ENCODE measurements at places on chromosomes 12 and 14.

DNA sequence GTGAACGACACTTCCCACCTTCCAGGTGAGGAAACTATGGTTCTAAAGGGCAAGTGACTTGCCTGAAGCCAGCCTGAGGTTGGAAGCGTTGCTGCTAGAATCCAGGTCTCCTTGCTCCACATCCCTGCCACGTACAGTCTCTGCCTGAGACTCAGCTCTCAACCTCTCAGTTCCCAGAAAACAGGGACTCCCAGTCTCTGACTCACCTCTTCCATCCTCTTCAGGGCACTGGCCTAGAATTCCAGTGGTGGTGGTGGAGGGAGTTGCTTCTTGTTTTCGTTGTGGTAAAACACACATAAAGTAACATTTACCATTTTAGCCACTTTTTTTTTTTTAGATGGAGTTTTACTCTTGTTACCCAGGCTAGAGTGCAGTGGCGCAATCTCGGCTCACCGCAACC is 7.3 kb downstream of the GPR68 start:
- DNase-seq, result no peak

DNA sequence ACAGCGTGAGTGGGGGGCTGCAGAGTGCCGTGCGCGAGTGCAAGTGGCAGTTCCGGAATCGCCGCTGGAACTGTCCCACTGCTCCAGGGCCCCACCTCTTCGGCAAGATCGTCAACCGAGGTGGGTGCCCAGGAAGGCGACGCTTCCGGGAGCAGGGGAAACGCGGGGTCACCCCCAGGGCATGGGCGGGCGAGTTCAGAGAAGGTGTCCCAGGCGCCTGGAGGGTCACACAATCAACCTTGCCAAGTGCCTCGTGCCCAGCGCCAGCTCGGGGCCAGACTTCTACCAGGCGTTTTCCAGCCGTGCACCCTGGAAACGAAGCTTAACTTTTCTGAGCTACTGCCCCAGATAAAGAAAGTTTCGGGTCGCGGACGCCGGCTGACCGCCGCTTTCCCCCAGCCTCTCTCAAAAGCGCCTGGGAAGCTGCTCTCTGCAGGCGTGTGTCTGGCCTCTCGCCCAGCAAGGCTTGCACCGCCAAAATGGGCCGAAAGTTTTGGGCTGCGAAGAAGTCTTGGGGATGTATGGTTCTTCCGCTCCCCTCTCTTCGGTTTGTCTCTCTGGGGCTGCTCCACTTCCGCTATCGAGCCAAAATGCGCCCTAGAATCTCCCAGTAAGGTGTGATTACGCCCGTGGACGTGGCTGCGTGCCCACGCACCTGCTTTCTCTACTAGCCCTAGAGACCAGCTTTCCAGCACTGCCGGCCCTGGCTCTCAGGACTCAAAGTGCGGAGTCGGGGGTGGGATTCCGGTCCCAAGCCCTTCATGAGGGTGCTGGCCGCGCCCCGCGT is 1.7 kb downstream of the WNT1 start:
- no peak for DNase-seq

- no peak for DNase-seq
These were observed 124.0 kb upstream of the NCOR2 start for GRCh38 chr12:124691429-124691828.

GRCh38 chr14:24700511-24700910 is 66.5 kb upstream of the GZMB start:
- DNase-seq, result no peak

GRCh38 chr12:98559666-98560065 is 33.8 kb upstream of the SLC25A3 start:
- no peak for DNase-seq

DNA sequence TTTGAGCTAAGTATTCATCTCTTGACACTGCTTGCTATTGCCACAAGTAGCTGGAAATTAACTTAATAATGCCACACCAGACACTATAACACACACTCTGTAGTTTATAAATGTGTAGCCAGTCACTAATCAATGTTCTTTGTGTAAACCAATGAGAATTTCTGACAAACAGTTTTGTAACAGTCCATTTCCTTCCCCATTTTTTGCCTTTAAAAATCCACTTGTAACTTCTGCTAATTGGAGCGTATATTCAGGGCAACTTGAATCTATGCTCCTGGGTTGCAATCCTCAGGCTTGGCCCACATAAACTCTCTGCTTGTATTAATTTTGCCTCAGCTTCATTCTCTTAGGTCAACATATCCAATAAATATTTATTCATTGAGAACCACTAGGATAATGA is 125.0 kb upstream of the DHRS4 start:
- DNase-seq, result no peak

DNA sequence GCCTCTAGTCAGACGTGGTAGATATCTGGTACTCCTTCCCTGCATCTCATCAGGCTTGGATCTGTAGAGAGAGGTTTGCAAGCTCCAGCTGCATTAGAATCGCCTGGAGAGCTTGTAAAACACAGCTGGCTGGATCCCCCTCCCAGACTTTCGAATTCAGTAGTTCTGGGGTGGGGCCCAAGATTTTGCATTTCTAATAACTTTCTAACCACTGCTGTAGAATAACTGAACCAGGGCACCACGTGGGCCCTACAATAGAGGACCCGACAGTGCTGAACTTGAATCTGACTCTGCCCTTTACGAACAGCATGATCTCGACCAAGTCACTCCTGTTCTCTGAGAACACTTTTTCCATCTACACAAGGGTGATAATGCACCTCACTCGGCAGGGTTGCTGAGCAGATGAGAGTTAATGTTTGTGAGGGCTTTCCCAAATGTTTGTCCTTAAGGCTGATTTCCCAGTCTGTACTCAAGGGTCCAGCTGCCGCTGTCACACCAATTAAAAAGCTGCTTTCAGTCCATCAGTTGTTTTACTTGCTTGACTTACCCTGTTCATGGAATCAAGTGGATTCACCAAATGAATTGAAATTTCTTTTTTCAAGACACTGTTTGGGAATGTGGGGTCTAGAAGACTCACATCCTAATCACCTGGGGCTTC is 86.6 kb upstream of the SLC24A4 start:
- no peak for DNase-seq

- DNase-seq, result no peak
These were observed 148.6 kb downstream of the FBXL14 start for GRCh38 chr12:1445807-1446206.

DNA sequence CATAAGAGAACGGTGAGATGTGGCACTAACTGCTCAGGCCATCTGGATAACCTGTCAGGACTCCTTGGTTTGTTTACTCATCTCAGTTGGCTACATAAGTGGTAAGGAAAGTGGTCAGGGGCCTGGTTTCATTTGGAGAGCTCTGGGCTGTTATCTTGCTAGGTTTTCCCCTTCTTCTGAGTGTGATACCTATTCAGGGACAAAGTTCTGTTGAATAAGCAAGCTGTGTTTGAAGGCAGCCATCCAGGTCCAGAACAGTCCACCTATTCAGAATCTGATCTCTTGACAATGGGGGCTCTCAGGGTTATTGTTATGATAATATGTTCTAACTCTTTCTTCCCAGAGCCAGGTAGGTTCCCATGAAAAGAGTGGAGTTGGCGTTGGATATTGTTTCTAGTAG is 194.9 kb downstream of the PAH start:
- no peak for DNase-seq

DNA sequence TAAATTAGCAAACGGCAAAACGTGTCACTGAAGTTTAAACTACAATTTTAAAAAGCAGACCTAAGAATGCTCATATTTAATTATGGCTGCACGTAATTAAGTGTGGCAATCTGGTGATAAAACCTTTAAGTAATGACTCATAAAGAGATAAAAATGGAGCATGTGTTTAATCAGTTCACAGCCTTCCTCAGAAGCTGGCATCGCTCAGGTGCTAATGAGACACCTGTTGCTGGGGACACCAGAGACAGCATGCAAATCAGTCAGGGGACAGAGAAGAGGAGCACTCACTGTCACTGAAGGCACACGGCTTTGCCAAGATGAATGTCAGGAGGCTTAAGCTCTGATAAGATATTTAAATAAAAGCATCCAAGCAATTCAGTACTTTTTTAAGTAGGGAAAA is 840.3 kb downstream of the GALC start:
- DNase-seq, result no peak

GRCh38 chr12:23066095-23066494 is 441.1 kb downstream of the ETNK1 start:
- no peak for DNase-seq
